A549 treated with GW870086 at 1 μM for 4 hours (cell line): ENCODE measurements at places on chromosomes 2 and 18. TPM values are rescaled to one million over a fixed set of nuclear protein-coding genes. Genes with fewer than 3 reads are reported as not detected.

Gene ABCG8
- total RNA-seq = not detected in 5 replicates

Gene DSC2
- total RNA-seq = 0.65 to 1.3 TPM (median 1.1 TPM) in 5 replicates

Gene GCKR
- 0.08 to 0.80 TPM (median 0.43 TPM) in 4 of 5 replicates, not detected in the other for total RNA-seq

Gene COL4A4
- 1.2 to 2.4 TPM (median 1.8 TPM) in 5 replicates for total RNA-seq

Gene XRCC5
- total RNA-seq = 164 to 202 TPM (median 183 TPM) in 5 replicates

Gene CNTNAP5
- not detected in 5 replicates for total RNA-seq

Gene ROCK2
- total RNA-seq = 18.3 to 28.2 TPM (median 26.7 TPM) in 5 replicates

Gene ARHGAP15
- total RNA-seq = 0.25 TPM in 1 of 5 replicates, not detected in the others

Gene CFC1
- total RNA-seq = 0.09 TPM in 1 of 5 replicates, not detected in the others

Gene ESCO1
- total RNA-seq = 8.1 to 10.2 TPM (median 9.2 TPM) in 5 replicates

Gene MRPL44
- total RNA-seq = 45.4 to 51.4 TPM (median 46.9 TPM) in 5 replicates

Gene ALPP
- total RNA-seq = 4.4 to 5.3 TPM (median 4.8 TPM) in 5 replicates

Gene SPATA3
- total RNA-seq = not detected in 5 replicates

Gene NGEF
- total RNA-seq = 14.5 to 19.4 TPM (median 18.1 TPM) in 5 replicates

Gene VWC2L
- not detected in 5 replicates for total RNA-seq

Gene TMEM37
- total RNA-seq = 0.98 to 1.9 TPM (median 1.6 TPM) in 5 replicates

Gene SETBP1
- total RNA-seq = 0.46 to 0.61 TPM (median 0.56 TPM) in 5 replicates

Gene MBP
- total RNA-seq = 20.7 to 27.0 TPM (median 24.8 TPM) in 5 replicates

Gene ERFE
- total RNA-seq = 6.7 to 9.2 TPM (median 7.7 TPM) in 5 replicates

Gene GCG
- total RNA-seq = not detected in 5 replicates

Gene SLC9A2
- 2.9 to 3.7 TPM (median 3.1 TPM) in 5 replicates for total RNA-seq

Gene RNMT
- total RNA-seq = 17.1 to 19.7 TPM (median 17.7 TPM) in 5 replicates

Gene POTEF
- total RNA-seq = not detected in 5 replicates

Gene GRHL1
- 0.65 to 1.4 TPM (median 0.85 TPM) in 5 replicates for total RNA-seq

Gene SANBR
- 11.1 to 14.0 TPM (median 12.4 TPM) in 5 replicates for total RNA-seq

Gene FOXI3
- 0.06 TPM in 1 of 5 replicates, not detected in the others for total RNA-seq

Gene UPP2
- not detected in 5 replicates for total RNA-seq

Gene KCNE4
- total RNA-seq = 0.24 to 0.69 TPM (median 0.57 TPM) in 5 replicates

Gene PHLPP1
- 5.8 to 7.6 TPM (median 7.3 TPM) in 5 replicates for total RNA-seq

Gene KHK
- total RNA-seq = 7.8 to 11.8 TPM (median 9.5 TPM) in 5 replicates

Gene LONRF2
- total RNA-seq = 1.8 to 3.5 TPM (median 2.7 TPM) in 5 replicates

Gene WDPCP
- 3.0 to 4.1 TPM (median 3.6 TPM) in 5 replicates for total RNA-seq

Gene SERPINB2
- total RNA-seq = 0.07 TPM in 1 of 5 replicates, not detected in the others

Gene MFSD2B
- 0.29 to 0.42 TPM (median 0.34 TPM) in 5 replicates for total RNA-seq

Gene SCTR
- not detected in 5 replicates for total RNA-seq

Gene CRYGD
- not detected in 5 replicates for total RNA-seq

Gene CCDC195
- total RNA-seq = not detected in 5 replicates

Gene AKAIN1
- total RNA-seq = not detected in 5 replicates

Gene COBLL1
- total RNA-seq = 3.9 to 5.8 TPM (median 4.6 TPM) in 5 replicates

Gene KCNG2
- not detected in 5 replicates for total RNA-seq
